ENCODE measurements at places on chromosomes 6 and 20.

DNA sequence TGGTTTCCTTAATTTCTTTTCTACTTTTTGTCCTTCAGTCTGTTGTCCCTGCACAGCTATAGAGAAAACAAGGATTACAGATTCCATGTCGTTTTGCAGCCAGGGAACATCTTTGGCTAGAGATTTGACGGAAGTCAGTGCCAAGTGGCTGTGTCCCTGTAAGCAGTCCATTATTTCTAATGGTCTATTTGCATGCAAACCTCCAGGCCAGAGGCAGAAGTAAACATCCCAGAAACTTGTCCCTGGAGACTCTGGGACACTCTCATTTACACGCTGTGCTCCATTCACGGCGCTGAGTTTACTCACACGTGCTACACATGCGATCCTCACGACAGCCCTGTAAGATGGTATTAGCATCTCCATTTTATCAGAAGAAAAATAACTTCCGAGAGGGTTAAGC is 355.5 kb downstream of the PRKN start:
- DNase-seq = no peak

DNA sequence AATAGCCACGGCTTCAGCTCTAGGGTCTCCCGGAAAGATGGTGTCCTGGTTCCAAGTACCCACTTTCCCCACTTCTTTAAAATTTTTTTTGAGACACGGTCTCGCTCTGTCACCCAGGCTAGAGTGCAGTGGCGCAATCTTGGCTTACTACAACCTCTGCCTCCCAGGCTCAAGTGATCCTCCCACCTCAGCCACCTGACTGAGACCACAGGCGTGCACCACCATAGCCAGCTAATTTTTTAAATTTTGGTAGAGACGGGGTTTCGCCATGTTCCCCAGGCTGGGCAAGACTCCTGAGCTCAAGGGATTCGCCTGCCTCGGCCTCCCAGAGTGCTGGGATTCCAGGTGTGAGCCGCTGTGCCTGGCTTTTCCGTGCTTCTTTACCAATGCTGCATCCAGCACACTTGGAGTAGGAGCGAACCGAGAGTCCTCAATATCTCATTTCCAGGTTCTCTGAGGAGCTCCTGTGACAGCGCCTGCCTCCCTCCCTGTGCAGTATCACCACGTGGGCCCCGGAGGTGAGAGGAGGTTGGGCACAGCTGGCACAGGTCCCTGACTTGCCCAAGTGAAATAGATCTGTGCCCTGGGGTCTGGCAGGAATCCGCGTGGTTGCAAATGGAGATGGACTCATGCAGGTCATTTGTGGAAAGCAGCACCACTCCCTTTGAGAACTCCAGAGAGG is 37.3 kb downstream of the EZR start:
- DNase-seq = no peak

DNA sequence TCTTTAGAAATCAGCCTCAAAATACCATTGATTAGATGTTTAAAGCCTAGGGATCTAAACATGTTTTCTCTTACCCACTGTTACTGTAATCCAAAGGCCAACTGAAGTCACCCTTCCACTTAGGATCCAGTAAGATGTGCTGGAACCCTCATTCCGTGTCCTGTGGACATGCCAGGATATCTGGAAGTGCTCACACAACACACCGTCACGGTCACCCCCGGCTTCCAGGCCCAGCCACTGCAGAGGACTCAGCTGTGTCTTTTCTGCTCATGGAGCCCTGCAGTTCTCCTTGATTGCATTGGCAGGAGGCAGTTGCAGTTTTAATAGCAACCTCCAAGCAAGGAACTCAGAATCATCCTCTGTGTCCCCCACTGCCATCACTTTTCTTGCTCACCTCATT is 93.3 kb downstream of the CAP2 start:
- no peak for DNase-seq

- no peak for DNase-seq
These were observed 147.0 kb upstream of the PTPRK start for GRCh38 chr6:128667339-128667858.

GRCh38 chr6:161455848-161456247 is 182.0 kb upstream of the AGPAT4 start:
- DNase-seq = no peak

GRCh38 chr6:143058987-143059386 is 1.7 kb upstream of the AIG1 start:
- DNase-seq = no peak

GRCh38 chr6:56579155-56579851 is 63.4 kb downstream of the DST start:
- DNase-seq = no peak

DNA sequence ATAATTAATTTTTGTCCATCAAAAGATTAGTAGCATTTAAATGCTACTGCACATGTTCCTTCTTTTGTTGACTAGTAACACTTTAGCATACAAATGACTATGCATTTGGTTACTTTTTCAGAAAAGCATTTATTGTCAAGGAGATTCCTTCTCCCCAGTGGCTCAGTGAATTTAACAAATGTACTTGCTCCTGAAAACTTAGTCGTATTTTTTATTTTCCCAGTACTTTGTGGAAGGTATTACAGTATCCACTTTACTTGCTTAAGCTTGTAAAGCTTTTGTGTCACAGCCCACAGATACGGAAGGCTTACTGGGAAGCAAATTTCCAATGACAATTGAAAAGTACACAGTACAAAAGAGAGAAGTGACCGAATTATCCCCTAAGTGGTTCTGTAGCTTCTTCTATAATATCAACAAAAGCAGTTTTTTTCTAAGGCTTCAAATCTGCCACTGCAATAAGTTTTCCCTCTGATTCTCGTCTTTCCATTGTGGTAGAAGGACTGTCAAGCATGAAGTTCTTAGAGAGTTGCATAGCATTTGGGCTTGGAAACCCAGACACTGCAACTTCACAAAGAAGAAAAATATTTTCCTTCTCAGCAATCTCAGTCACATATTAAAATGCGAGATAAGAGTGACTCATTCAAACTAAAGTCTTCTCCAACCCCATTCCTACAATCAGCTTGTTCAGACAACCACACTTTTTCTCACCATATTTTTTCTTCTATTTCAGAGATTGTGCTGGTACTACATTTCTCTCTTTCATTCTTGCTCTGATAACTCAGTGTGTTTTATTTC is 431.2 kb downstream of the GRIK2 start:
- no peak for DNase-seq

- no peak for DNase-seq
These were observed 71.2 kb upstream of the PRDM1 start for GRCh38 chr6:106014955-106015354.

GRCh38 chr6:82396964-82397751 is 33.5 kb downstream of the TPBG start:
- no peak for DNase-seq
